Activated CD4-positive, alpha-beta T cell treated with anti-CD3 and anti-CD28 coated beads for 36 hours (primary cell): ENCODE measurements at places on chromosomes 12 and 14. TPM values are rescaled to one million over a fixed set of nuclear protein-coding genes. Genes with fewer than 3 reads are reported as not detected.

The STK38L gene
- 30.4 TPM for total RNA-seq

- no peaks in the 10 kb centered on the region for H3K27me3 ChIP-seq
- peaks cover 60% of the 10 kb centered on the region for H3K36me3 ChIP-seq
- H3K27ac ChIP-seq, result peak overlapping the region; percentile 100
Measured at GRCh38 chr14:68788275-68788995, 4.4 kb downstream of the ZFP36L1 start.

The CERS5 gene
- total RNA-seq, result 64.4 TPM

DNA sequence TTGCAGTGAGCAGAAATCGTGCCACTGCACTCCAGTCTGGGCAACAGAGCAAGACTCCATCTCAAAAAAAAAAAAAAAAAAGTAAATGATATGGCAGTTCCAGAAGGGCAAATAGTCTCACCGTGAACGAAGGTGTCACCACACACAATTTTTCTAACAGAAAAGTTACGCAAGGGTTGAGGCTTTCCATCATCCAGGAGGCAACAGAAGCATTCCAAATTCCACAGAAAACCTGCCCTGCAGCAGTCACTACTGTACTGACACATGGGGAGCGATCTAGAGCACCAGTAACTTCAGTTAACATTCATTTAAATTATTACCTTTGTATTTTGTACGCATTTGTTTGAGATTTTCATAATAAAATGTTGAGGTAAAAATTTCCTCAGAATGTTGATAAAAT, 24.8 kb downstream of the TMCC3 start:
- no peak overlapping the region for H3K27ac ChIP-seq
- no peak overlapping the region for H3K4me3 ChIP-seq
- no peak for DNase-seq
- H3K4me1 ChIP-seq, result peaks cover 16% of the 10 kb centered on the region
- H3K27me3 ChIP-seq, result peaks cover 5% of the 10 kb centered on the region
- no peaks in the 10 kb centered on the region for H3K36me3 ChIP-seq

The ART4 gene
- total RNA-seq, result not detected

The CAPS2 gene
- total RNA-seq, result 2.3 TPM

DNA sequence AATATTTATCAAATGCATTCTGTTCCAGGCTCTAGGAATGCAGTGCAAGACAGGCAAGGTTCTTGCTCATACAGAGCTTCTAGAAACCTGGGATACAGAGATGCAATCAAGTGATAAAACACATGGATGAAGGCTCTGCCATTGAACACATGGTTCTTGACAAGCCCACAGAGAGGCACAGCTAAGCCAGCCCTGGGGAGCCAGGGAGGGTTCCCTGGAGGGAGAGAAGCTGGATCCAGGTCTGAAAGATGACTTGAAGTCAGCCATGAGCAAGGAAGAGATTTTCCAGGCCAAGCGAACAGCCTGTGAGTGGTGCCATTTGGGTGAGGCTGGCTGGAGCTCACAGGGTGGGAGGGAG, 66.2 kb downstream of the IRF2BPL start:
- H3K27me3 ChIP-seq, result no peaks in the 10 kb centered on the region
- H3K4me3 ChIP-seq, result peak overlapping the region; percentile 62
- no peaks in the 10 kb centered on the region for H3K36me3 ChIP-seq
- peak overlapping the region; percentile 99 for H3K27ac ChIP-seq

- H3K4me3 ChIP-seq, result no peak overlapping the region
- no peak overlapping the region for H3K27ac ChIP-seq
- no peaks in the 10 kb centered on the region for H3K36me3 ChIP-seq
- DNase-seq, result no peak
- no peaks in the 10 kb centered on the region for H3K27me3 ChIP-seq
- H3K4me1 ChIP-seq, result no peaks in the 10 kb centered on the region
Measured at GRCh38 chr12:2561367-2561766, 233.4 kb upstream of the FKBP4 start.

DNA sequence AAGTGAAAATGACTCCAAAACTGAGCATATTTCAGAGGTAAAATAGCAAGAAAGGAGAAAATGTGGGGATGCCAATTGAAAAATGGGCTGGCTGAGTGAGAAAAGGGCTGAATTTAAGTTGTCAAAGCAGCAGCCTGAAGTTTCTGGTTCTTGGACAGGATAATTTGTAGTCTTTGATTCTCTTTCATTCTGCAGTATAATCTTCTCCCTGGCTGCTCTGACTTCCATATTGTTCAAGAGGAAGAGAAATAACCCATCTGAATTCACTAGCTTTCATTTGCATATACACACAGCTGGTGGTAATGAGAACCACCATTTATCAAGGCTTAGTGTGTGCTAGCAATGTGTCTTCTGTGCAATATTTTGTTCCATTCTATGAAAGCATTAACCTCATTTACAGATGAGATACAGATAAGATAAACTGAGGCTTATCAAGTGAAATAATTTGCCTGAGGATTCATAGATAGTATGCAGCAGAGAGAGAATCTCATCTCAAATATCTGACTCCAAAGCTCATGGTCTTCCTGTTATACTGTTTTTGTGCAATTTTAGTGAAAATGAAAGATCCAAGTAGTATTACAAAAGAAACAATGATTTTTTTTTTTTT, 184.2 kb downstream of the TMTC2 start:
- no peak for DNase-seq
- H3K27ac ChIP-seq, result no peak overlapping the region
- H3K27me3 ChIP-seq, result no peaks in the 10 kb centered on the region
- H3K4me3 ChIP-seq, result no peak overlapping the region

- H3K27me3 ChIP-seq, result peaks cover 12% of the 10 kb centered on the region
- H3K27ac ChIP-seq, result no peak overlapping the region
- no peak overlapping the region for H3K4me3 ChIP-seq
- H3K36me3 ChIP-seq, result no peaks in the 10 kb centered on the region
- H3K4me1 ChIP-seq, result no peaks in the 10 kb centered on the region
Measured at GRCh38 chr14:38248321-38249028, 7.4 kb downstream of the CLEC14A start.

DNA sequence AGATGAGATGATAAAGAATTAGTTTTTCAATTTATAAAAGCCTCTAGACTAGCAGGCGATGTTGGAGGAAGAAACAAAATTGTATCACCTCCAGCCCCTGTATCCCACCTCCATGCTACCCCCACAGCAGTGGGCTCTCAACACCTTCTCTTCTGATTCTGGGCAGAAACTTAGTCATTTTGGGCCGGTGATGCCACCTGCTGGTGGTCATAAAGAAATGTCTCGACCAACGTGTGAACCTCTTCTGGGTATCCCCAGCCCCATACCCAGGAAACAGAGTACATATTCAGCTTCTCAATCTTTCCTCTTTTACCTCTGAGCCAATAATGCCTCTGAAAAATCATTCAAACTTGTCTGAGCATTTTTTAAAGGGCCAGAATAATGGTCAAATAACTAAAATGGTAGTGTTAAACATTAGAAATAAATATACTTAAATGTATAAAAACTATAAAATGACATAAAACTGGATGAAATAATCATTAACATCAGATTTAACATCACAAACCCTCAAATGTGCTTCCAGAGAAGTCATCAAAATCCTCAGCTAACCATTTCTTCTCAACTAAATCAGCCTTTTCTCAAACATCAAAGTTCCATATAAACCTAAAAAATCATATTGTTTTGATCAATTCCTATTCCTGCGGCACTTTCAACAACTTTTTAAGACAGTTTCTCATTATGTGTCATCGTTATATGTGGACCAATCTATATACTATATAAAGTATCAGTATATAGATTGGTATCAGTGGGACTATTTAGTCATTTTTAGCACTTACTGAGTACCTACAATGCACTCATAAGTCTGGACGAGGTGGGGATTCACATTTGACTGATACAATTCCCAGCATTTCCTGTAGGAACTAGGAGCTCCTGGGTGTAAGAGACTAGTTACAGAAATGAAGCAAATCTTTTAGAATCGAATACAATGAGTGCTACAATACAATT, 69.4 kb downstream of the ATXN2 start:
- H3K4me3 ChIP-seq, result no peak overlapping the region
- peak overlapping the region; percentile 10 for H3K27ac ChIP-seq
- H3K36me3 ChIP-seq, result peaks cover 13% of the 10 kb centered on the region
- peak; percentile 78 for DNase-seq
- peaks cover 13% of the 10 kb centered on the region for H3K4me1 ChIP-seq
- H3K27me3 ChIP-seq, result no peaks in the 10 kb centered on the region

DNA sequence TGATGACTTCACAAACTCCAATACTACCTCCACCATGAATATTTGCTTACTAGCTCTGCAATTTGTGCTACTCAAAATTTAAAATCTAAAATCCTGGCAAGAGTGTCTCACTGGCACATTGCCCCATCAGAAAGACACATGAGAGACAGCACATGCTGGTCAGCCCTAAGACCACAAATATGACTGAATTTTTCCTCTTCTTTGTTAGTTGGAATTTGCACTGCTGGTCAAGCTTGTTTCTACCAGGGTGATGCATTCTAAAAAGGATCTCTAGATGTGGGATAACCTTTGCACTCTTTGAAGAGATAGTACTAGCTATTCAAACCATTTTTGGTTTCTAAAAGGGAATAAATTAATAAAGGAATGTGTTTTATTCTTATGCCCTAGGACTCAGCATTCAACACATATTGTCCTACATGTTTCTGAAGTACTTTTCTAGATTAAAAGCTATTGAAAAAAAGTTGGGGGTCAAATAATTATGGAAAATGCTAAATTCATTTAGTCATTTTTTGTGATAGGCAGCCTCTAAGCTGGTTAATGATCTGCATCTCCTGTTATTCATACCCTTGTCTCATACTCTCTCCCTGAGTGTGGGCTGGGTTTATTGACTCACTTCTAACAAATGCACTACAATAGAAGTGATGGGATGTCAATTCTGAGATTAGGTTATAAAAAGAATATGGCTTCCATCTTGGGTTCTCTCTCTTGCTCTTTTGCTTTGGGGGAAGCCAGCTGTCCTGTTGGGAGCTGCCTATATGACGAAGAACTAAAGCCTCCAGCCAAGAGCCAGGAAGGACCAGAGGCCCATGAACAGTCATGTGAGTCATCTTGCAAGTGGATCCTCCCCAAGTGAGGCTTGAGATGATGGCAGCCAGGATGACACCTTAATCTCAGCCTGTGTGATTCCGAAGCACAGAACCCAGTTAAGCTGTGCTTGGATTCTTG, 211.5 kb upstream of the CRY1 start:
- no peaks in the 10 kb centered on the region for H3K36me3 ChIP-seq
- no peak overlapping the region for H3K4me3 ChIP-seq
- no peak for DNase-seq
- H3K27me3 ChIP-seq, result no peaks in the 10 kb centered on the region
- no peak overlapping the region for H3K27ac ChIP-seq

GRCh38 chr12:130160711-130161231, 1.5 kb upstream of the FZD10 start:
- H3K36me3 ChIP-seq, result no peaks in the 10 kb centered on the region
- no peak overlapping the region for H3K4me3 ChIP-seq
- H3K27me3 ChIP-seq, result peaks cover 42% of the 10 kb centered on the region
- H3K27ac ChIP-seq, result no peak overlapping the region
- no peak for DNase-seq

DNA sequence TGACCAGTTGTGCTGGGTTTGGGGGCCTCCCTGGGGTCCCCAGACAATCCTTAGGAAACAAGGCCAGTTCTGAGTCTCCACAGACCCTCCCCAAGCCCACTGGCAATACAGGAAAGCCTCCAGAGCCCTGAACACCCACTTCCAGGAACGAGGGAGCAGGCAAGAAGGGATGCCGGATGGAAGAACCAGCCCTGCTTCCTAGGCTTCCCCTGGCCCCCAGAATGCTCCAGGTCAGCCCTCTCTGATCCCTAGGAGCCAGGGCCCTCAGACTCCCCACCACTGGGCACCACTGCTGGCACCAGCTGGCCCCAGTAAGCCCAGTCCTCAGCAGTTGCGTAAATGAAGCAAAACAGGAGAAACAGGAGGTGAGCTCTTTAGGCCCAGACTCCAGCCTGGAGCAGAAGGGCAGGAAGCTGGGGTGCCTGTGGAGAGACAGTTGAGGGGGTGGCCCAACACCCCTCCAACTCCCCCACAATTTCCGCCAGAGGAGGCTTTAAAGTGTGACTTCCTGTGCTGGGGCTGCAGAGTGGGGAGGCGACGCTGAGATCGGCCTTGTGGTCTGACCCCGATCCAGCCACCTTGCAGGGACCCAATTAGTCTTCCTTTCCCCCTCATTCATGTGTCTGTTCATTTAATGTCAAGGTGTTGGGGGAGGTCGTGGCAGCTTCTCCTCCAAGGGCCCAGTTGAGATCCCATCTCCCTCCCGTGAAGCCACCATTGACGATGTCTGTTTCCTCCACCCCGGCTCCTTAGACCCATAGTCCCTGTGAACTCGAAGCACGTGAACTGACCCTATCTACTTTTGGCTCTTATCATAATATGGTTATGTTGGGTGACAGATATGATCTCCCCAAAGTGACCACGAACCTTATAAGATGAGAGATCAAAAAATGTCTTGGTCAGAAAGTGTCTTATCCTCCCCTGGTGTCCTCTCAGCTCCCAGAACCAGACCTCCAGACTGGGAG, 4.7 kb downstream of the TNFRSF1A start:
- peak; percentile 59 for DNase-seq
- no peaks in the 10 kb centered on the region for H3K27me3 ChIP-seq
- peaks cover 25% of the 10 kb centered on the region for H3K4me1 ChIP-seq
- H3K4me3 ChIP-seq, result no peak overlapping the region

GRCh38 chr12:106074706-106075392, 63.9 kb downstream of the NUAK1 start:
- H3K4me1 ChIP-seq, result no peaks in the 10 kb centered on the region
- peaks cover 27% of the 10 kb centered on the region for H3K27me3 ChIP-seq
